ENCODE measurements at places on chromosomes 5 and 9. TPM values are rescaled to one million over a fixed set of nuclear protein-coding genes. Genes with fewer than 3 reads are reported as not detected.
A peak's percentile ranks its signal among the peaks of the same experiment; 100 is the strongest.

DDX4 gene
- not detected for total RNA-seq

HMCN2 gene
- total RNA-seq: 5.1 TPM

PSMB7 gene
- total RNA-seq: 152 TPM

DNA sequence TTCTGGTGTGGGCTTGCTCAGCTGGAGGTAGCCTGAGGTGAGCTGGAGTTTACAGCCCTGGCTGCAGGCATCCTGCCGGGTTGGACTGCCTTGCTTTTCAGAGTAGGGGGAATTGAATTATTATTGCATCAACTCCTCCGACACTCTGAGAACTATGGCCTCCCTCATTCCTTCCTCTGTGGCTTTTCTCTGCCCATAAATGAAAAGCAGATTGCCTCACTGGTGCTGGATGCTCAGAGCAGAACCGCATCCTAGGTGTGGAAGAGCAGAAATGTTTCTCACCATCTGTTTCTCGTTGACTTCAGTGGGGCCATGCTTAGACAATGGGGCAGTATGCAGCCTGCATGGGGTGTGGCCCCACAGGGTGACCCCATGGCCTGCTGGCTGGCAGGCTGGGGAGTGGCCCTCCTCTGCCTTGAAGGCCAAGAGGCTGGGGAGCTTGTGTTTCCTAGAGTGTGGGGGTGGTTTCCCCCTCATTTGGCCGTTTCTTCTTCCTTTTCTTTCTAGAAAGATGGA, 27.3 kb upstream of the TGFBI start:
- peak; percentile 65 for DNase-seq

- DNase-seq: no peak
Observed at GRCh38 chr5:57320582-57320981, 146.7 kb downstream of the GPBP1 start.
